ENCODE measurements at places on chromosomes 11 and 22.
A peak's percentile ranks its signal among the peaks of the same experiment; 100 is the strongest.

DNA sequence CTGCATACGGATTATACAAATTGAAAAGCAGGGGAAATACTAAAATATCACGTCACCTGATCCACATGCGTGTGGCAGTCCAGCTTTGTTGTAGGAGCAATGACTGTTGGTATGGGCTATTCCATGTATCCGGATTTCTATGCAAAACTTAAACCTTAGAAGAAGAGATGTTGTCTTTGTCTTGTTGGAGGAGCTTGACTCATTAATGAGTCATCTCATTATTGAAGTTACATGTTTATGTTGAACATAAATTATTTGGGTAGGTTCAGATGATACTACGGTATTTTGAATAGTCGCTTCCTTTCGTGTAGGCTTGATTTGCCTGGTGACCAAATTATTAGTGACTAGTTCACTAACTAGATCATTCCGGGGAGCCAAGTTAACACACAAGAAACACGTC is 806 bp upstream of the SAAL1 start:
- peak; percentile 46 for DNase-seq

- DNase-seq, result no peak
Observed at GRCh38 chr11:96943970-96944369, 554.2 kb downstream of the JRKL start.

GRCh38 chr11:120248551-120249278 is 8.8 kb downstream of the POU2F3 start:
- DNase-seq, result peak; percentile 62

DNA sequence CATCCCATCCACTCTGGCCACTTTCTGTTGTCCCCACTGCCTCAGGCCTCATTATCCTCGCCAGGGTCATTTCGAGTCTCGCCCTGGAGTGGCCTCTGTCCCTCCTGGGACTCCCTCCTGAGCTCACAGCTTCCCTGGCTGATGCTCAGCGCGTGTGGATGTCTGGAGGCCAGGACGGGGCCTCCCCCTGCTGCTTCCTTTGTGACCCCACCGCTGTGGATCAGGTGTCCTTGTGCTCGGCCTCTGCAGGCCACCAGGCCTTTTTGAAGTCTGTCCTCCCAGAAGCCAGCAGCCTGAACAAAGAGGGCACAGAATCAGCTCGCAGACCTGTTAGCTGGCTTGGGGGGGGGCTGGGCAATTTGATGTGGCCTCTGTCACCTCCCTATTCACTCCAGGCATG is 13.5 kb downstream of the CBX6 start:
- no peak for DNase-seq

GRCh38 chr11:1513326-1514296 is 27.0 kb upstream of the MOB2 start:
- no peak for DNase-seq

GRCh38 chr11:34332524-34332923 is 25.3 kb downstream of the ABTB2 start:
- no peak for DNase-seq

GRCh38 chr11:6629892-6630631 is 10.8 kb upstream of the TPP1 start:
- DNase-seq, result no peak

DNA sequence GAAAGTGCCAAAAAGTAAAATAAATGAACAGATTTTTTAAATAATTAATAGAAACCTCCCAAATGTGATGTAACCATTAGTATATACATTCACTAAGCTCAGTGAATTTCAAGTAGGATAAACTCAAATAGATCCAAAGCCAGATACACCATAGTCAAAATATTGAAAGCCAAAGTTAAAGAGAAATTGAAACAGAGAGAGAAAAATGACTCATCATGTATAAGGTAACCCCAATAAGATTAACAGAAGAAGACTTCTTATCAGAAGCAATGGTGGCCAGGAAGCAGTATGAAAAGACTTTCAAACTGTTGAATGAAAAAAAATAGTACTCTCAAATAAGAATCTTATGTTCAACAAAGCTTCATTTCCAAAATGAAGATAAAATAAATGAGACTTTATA is 70.5 kb downstream of the LUZP2 start:
- no peak for DNase-seq

DNA sequence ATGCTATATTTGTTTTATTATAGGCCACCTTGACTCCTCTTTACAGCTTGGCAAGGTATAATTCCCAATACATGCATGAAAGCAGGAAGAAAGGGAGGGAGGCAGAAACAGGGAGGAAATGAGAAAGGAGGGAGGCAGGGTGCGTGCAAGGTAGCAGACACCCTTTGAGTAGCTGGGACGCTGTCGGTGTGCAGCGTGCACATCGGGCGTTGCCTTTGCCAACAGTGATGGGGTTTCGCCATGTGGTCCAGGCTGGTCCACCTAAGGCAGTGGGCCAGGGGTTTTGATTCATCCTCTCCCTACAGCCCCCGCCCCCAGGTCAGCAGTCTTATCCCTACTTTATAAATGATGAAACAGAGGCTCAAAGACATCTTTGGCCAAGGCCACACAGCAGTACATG is 25.0 kb upstream of the PHF21B start:
- no peak for DNase-seq
